Breast epithelium (tissue), 4 donors: ENCODE measurements at places on chromosomes 16 and 17. TPM values are rescaled to one million over a fixed set of nuclear protein-coding genes. Genes with fewer than 3 reads are reported as not detected.

- DNase-seq, result no peak
These were observed 6.2 kb upstream of the NUPR1 start for GRCh38 chr16:28544998-28545397.

- DNase-seq, result no peak
These were observed 101.6 kb upstream of the TOB1 start for GRCh38 chr17:50967795-50968194.

The CA7 gene
- total RNA-seq, result 1.3 TPM

The HCRT gene
- total RNA-seq, result not detected

The MYH1 gene
- total RNA-seq, result 1.9 TPM

The MYH8 gene
- total RNA-seq, result not detected

The NOXO1 gene
- total RNA-seq, result 0.88 TPM
